ENCODE measurements at places on chromosomes 13 and 19. TPM values are rescaled to one million over a fixed set of nuclear protein-coding genes. Genes with fewer than 3 reads are reported as not detected.

- no peak for DNase-seq
These were observed 48.2 kb downstream of the CAPN12 start for GRCh38 chr19:38695832-38696728.

DNA sequence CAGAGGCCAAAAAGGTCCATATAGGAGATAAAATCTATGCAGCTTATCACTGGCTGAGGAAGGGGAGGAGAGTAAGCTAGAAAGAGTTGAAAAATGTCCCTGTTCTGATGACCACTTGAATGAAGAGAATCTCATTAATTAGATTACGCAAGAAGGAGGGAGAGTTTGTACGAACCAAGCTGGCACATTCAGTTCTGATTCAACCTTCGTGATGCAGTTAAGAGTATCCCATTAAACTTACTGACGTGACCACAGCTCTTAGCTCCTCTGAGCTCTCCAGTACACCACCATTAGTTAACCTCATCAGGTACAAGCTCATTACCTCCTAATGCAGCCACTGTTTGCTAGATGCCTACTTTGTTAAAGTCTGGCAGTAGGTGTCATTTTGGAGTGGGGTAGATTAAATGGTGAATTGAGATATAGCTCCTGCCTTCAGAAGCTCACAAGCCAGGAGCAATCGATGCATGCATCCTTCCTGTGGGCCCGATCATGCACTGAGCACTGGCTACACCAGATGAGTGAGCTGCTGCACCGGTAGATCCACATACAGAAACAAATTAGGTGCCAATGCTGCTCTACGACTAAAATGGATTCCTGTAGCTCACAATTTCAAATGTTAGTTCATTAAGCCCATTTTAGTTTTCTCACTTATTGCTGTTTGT, 458.3 kb downstream of the COG6 start:
- peak; percentile 55 for DNase-seq

GRCh38 chr19:55479451-55480230, 3.2 kb downstream of the ZNF628 start:
- no peak for DNase-seq

Gene KIR2DL4
- not detected for total RNA-seq

GRCh38 chr13:99689955-99690354, 188.7 kb downstream of the TM9SF2 start:
- no peak for DNase-seq

DNA sequence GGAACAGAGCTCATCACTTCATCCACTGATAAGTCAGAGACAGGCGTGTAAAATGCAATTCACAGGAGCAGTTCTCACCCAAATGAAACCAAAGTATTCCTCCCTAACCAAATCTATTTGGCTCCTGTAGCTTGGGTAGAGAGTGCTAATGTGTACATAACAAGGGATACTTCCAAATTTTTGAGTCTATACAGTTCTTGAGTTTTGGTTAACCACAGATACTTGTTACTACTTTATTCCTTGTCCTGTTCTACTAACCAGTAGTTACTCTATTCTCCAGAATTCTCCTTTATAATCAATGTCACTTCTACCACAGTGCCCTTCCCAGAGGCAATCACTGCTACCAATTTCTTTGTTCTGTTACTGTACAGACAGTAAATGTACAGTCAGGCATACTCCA, 57.3 kb downstream of the ELF1 start:
- no peak for DNase-seq

- DNase-seq: no peak
These were observed 665.0 kb upstream of the SLITRK6 start for GRCh38 chr13:86464193-86464592.

- DNase-seq: peak; percentile 24
These were observed 220.4 kb downstream of the VWA8 start for GRCh38 chr13:41740479-41740878.

Gene RFPL4A
- total RNA-seq: not detected
